ENCODE measurements at places on chromosomes 5 and 9. TPM values are rescaled to one million over a fixed set of nuclear protein-coding genes. Genes with fewer than 3 reads are reported as not detected.

The TJP2 gene
- total RNA-seq = 4.0 TPM

The SPINK1 gene
- total RNA-seq = 1.9 TPM

The IFNK gene
- not detected for total RNA-seq

The INSL4 gene
- total RNA-seq = 17.1 TPM

The STPG3 gene
- not detected for total RNA-seq

The GRM6 gene
- total RNA-seq = not detected

The CPLANE1 gene
- 4.1 TPM for total RNA-seq

The COL23A1 gene
- total RNA-seq = not detected

The ARID3C gene
- total RNA-seq = 0.17 TPM

The ZBED3 gene
- total RNA-seq = 4.1 TPM

The ZNG1F gene
- total RNA-seq = 23.8 TPM

The PCA3 gene
- total RNA-seq = not detected

The IL13 gene
- total RNA-seq = not detected

The AFAP1L1 gene
- total RNA-seq = 12.3 TPM

The SLC38A9 gene
- 23.2 TPM for total RNA-seq

The SPATA31A3 gene
- total RNA-seq = not detected

The KIF4B gene
- 0.02 TPM for total RNA-seq

The JAKMIP2 gene
- not detected for total RNA-seq

The C5orf52 gene
- not detected for total RNA-seq

The COL5A1 gene
- 46.9 TPM for total RNA-seq

The LECT2 gene
- not detected for total RNA-seq

The GABRA1 gene
- total RNA-seq = not detected

The FGF18 gene
- total RNA-seq = 3.2 TPM

The GFI1B gene
- 0.09 TPM for total RNA-seq

The CCDC192 gene
- not detected for total RNA-seq

The BICD2 gene
- 31.4 TPM for total RNA-seq

The SEMA4D gene
- total RNA-seq = 4.3 TPM

The MVB12B gene
- total RNA-seq = 5.7 TPM

The OR13C9 gene
- not detected for total RNA-seq

The ARL14EPL gene
- total RNA-seq = 0.11 TPM

The LIFR gene
- 6.7 TPM for total RNA-seq

The EPB41L4B gene
- total RNA-seq = 29.4 TPM

The PROB1 gene
- total RNA-seq = 0.19 TPM

The NKD2 gene
- total RNA-seq = 25.5 TPM

The SPINK4 gene
- total RNA-seq = not detected

The SLC45A2 gene
- not detected for total RNA-seq

The GBA2 gene
- 31.7 TPM for total RNA-seq
